NCI-H1048 (cell line): ENCODE measurements at places on chromosomes 5 and 9.

DNA sequence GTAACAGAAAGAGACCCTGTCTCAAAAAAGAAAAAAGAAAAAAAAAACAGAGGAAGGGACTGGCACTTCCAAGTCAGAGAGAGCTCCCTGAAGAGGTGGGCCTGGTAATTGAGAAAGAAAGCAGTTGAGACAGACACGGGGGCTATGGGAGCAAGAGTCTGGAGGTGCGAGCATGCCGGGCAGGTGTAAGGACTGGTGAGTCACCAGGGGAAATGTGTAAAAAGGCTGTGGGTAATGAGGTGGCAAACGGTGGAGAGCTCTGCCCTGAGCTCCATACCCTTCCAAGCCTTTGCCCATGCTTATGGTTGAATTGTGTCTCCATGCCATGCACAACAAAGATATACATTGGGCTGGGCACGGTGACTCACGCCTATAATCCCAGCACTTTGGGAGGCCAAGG lies 18.0 kb upstream of the JADE2 start:
- DNase-seq: no peak

- DNase-seq: no peak
Observed at GRCh38 chr9:76562511-76562911, 103.5 kb downstream of the GCNT1 start.

GRCh38 chr5:158212237-158212636 lies 353.3 kb upstream of the CLINT1 start:
- DNase-seq: no peak

DNA sequence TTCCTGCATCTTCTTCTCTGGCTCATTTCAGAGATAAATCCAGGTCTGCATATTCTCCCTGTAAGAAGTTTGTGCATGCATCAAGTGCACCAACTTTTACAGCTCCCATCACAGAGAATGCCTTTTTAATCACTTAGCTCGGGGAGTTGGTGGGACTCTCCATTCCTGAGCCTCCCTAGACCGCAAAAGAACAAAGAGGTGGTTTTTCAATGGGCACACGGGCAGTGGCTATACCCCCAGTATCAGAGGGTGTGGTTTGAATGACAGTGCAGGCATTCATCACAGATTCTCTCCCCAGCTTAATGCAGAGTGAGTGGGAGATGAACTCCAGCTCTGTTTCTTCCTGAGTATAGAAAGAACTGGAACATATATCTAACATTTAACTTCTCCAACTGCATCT lies 264.7 kb upstream of the NR4A3 start:
- no peak for DNase-seq

- no peak for DNase-seq
Observed at GRCh38 chr9:124934290-124934689, 6.6 kb downstream of the GOLGA1 start.

DNA sequence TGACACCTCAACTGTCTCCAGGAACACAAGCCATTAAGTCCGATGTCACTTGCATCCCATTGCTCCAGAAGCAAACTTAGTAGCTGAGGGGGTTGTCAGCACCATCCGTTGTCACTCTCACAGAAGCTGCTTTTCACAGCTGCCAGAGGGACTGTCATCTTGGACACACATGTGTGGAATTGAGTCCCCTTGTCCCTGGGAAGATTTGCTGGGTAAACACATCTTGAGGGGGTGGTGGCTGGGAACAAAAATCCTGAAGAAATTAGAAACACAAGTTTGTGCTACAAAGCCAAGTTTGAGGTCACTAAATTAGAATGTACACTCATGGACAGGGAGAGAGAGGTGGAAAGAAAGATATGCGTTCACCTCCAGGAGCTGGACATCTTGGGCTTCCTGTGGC lies 55.2 kb upstream of the ADRA1B start:
- DNase-seq: no peak
